Adipocyte (in vitro differentiated cells): ENCODE measurements at places on chromosomes 12 and 14.
A peak's percentile ranks its signal among the peaks of the same experiment; 100 is the strongest.

DNA sequence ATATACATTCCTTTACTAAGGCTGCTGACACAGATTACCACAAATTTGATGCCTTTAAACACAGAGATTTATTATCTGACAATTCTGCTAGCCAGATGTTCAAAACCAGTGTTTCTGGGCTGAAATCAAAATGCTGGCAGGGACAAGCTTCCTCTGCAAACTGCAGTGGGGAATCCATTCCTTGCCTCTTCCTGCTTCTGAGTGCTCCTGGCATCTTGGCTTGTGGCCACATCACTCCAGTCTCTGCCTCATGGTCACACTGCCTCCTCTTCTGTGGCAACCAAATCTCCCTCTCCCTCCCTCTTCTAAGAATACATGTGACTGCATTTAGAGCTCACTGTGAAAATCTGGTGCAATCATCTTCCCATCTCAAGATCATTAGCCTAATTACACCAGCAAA, 235.7 kb downstream of the TTC8 start:
- no peak for DNase-seq

- DNase-seq = peak; percentile 69
Observed at GRCh38 chr12:80593766-80594165, 113.7 kb upstream of the MYF6 start.

DNA sequence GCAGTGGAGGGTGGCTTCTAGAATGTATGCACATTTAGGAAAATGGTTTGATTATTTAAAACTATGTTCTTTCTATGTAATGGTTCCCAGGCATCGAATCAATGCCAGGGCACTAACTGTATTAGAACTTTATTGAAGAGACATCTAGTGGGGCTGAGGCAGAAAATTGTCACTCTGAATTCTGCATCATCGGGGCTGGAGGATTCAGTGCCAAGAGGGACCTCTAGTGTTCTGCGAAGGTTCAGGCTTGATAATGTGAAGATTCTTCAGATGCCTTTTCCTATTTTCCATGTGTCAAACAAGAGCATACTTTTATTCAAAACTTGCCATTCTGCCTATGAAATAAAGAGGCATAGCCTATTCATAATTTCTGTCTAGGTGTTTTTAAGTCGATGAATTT, 146.3 kb downstream of the CAND1 start:
- peak; percentile 28 for DNase-seq

DNA sequence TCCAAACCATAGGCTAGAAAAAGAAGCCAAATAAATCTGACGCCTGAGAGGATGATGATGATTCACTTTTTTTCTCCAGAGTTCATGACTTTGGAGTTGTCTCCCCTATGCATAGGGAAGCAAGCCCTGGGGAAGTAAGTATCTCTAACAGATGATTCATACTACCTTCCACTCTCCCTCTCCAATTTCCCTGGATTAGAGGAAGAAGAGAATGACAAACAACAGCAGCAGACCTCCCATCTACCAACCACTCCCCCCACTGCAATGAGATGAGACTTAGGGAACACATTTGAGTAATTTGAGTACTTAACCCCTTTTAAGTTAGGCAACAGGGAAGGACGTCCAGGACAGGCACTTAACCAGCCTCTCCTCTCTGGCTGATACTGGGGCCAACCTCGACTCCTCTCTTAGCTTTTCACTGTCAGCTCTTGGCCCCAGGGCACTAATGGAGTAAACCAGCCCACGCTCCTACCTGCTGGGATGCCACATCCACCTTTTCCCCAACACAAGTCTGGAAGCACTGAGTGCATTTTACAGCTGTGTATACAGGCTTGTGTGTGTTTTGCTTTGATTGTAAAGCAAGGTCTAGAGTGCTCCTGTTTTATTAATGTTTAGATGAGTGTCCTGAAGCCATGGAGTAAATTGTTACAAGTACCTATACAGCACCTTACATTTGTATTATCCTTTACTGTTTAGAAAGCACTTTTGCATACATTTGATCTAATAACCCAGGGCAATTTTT, 180.7 kb downstream of the PHLDA1 start:
- peak; percentile 44 for DNase-seq

- no peak for DNase-seq
Observed at GRCh38 chr14:104996032-104996431, 10.4 kb downstream of the CLBA1 start.

DNA sequence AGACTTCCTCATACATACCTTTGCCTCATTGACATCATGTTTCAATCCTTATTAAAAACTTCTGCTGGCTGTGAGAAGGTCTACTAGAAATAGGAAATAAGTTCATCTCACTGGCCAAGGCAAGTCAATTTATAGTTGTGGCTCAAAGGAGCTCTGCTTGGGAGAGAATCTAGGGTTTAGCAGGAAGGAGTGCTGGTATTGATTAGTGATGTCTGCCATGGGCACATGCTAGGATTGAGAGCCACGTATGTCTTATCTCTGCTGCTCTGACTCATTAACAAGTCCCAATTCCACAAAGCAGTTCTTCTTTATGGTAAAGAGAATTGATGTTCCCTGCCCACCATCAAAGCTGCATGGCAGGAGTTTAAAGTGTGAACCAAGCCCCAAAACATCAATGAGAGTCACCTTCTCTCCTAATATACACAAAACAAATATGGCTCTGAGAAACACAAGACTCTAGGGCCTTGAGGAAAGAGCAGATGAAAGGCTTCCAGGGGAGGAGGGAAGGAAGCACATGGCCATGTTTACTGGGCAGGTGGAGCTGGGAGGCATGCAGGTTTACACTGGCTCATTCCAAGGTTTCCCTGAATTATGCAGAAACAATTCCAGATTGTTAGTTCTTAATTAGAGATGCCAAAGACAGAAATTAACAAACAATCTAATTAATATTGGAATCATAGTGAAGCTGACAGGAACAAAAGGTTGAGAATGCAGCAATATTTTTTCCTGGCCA, 931.9 kb upstream of the TMEM132C start:
- no peak for DNase-seq

DNA sequence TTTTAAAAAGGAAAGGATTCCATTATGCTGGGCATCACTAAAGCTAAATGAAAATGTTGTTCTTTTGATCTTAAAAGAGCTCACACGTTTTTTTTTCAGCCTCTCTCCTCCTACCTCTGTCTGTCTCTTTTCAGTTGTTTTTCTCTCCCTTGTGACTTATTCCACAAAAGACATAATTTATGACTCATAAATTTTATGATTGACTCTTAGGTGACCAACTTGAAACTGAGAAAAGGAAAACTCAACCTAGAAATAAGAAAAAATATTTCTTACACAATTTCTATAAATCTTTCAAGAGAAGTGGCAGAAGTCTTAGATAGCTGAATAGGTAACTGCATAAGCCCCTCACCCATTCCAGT, 227.7 kb upstream of the DDHD1 start:
- no peak for DNase-seq

GRCh38 chr14:92340931-92341330, 18.0 kb downstream of the SLC24A4 start:
- no peak for DNase-seq

DNA sequence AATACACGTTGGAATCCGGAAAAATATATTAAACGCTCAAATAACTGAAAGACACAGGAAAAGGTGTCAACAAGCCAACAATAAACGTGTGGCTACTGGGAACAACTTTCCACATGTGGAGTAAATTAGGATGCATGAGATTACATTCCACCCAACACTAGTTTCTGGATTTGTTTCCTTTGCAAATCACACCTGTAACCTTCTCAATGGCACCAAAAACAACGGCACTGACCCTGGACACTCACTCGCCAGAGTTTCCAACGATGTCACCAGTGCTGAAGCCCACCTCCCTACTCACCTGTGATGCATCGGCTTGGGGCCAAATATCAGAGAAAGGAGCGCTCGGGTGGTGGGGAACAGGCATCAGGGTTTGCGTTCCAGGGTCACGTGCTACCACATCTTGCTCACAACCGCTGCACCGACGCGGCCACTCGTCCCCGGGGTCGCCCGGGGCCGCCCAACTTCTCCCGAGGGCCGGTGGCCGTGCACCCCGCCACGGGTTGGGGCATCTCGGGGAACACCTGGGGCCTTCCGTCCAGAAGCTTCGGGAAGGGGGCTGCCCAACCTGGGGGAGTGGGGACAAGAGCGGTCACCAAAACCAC, 629 bp downstream of the PRDM4 start:
- DNase-seq = peak; percentile 52

- no peak for DNase-seq
Observed at GRCh38 chr12:94049718-94050117, 98.7 kb upstream of the PLXNC1 start.

GRCh38 chr14:94568186-94568585, 6.9 kb downstream of the SERPINA4 start:
- no peak for DNase-seq

DNA sequence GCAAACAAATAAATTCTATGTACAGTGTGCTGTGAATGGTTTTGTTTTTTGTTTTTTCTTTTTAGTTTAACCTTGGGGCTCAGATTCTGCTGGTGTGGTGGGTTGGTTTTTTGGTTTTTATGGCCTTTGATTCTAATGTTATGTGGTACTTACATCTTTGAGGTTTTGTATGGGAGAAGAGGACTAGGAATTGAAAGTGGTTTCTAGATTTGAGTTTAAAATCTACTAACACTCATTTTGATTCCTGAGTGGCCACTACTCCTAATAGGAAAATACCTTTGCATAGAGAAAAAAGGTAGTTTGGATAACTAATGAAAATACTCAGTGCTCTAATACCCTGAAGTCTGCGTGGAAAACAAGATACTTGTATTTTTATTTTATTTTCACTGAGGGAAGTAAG, 137.7 kb downstream of the MON2 start:
- no peak for DNase-seq

GRCh38 chr12:1504304-1504894, 90.0 kb downstream of the FBXL14 start:
- DNase-seq = no peak

GRCh38 chr12:1083889-1084262, 92.9 kb downstream of the ERC1 start:
- DNase-seq = peak; percentile 29

GRCh38 chr14:70641548-70642302, at the start of gene TTC9:
TTC9 (plus strand) TSS chr14:70641916; CDS start chr14:70642130, 214 bp downstream.
- peak; percentile 52 for DNase-seq

- DNase-seq = peak; percentile 42
Observed at GRCh38 chr12:68794653-68795251, 13.2 kb upstream of the MDM2 start.

- DNase-seq = no peak
Observed at GRCh38 chr12:45928309-45928708, 62.1 kb downstream of the SCAF11 start.

DNA sequence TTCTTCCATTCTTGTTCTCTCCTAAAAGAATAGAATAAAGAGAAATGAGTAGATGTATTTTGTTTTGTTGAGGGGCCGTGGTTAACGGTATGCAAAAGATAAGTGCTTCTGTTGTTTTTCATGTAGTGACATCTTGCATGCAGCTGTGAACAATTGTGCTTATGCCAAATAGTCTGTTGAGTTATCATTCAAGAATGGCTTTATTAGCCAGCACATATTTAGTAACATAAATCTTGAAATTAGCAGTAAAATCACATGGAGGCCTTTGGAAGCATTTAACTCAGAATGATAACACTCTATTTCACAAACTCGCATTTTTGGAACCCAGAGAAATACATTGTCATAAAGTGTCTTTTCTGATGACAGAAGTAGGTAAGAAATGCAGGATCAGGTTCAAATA, 1772.0 kb upstream of the FLRT2 start:
- DNase-seq = peak; percentile 44

- DNase-seq = peak; percentile 73
Observed at GRCh38 chr12:25830456-25830855, 128.0 kb upstream of the RASSF8 start.

- no peak for DNase-seq
Observed at GRCh38 chr14:67962215-67962644, 142.7 kb downstream of the RAD51B start.

- peak; percentile 91 for DNase-seq
Observed at GRCh38 chr12:59403259-59403932, 192.4 kb upstream of the SLC16A7 start.

GRCh38 chr12:95963096-95963495, 20.0 kb downstream of the AMDHD1 start:
- no peak for DNase-seq

GRCh38 chr14:90796329-90796728, 19.9 kb downstream of the TTC7B start:
- DNase-seq = no peak

DNA sequence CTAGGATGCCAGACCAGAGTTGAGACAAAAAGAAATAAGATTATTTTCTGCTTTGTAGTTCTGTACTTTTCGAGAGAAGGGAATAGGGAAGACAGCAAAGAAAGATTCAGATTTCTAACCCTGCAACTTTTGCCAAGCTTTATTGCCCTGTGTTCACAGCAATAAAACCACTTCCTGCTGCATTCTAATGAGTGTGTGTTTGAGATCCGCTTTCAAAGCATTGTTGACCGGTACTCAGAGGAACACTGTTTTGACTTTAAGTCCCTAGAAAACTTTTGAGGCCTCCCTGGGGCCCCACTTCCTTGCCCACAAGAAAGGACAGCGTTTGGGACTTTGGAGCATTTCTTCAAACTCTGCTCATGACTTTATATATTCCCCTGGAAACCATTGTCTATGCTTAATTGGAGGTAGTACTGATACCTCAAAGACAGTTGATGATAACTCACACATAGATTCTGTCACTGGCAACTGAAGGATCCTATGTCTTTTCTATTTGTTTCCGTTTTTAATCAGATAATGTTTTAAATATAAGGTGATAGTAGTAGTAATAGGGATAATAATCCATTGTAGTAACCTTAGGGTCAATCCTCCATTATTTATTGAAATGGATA, 1.3 kb downstream of the RNASE6 start:
- no peak for DNase-seq

GRCh38 chr14:74647678-74648461, 35.8 kb upstream of the LTBP2 start:
- peak; percentile 57 for DNase-seq

GRCh38 chr14:50225974-50226297, 5.4 kb downstream of the SOS2 start:
- no peak for DNase-seq

- DNase-seq = peak; percentile 46
Observed at GRCh38 chr12:42846782-42847181, 257.2 kb upstream of the PRICKLE1 start.

- no peak for DNase-seq
Observed at GRCh38 chr12:79266343-79267144, 402.0 kb downstream of the SYT1 start.

DNA sequence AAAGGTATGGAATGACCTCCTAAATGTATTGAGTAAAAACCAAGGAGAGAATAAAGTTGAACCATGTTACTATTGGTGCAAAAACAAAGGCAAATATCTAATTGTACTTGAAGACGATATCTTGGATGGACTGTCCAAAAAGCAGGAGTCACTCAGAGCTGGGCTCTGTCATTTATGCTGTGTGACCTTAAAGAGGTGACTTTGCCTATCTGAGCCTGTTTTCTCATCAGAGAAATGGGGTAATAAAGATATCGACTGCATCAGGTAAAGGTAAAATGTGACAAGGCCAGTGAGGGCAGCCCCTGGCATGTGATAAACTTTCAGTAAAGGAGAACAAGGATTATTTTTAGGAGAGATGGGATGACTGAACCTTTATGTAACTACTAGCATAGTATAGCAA, 1.8 kb upstream of the ABCB9 start:
- DNase-seq = no peak

DNA sequence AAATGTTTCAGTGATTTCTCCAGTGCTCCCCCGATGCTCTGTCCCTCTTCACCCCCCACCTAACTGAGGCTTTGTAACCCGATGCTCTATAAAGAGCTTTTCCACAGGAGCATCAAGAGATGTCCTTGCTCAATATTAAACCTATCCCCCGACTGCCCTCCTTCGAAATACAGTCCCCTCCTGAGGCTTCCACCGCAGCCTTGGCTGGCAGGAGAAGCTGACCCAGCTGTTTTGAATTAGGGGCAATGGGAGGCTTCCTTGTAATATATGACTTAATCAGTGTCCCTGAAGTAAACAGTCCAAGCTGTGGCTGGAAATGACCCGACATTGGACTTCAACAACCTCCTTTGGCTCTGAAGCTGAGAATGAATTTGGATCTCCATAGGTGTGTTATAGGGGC, 62.4 kb downstream of the TMEM30B start:
- DNase-seq = peak; percentile 88
